Stimulated activated CD4-positive, alpha-beta T cell treated with anti-CD3 and anti-CD28 coated beads, Interleukin-1b, Interleukin-23, amount 100 ng/mL, for 48 hours (primary cell): ENCODE measurements at places on chromosomes 5 and 9.

DNA sequence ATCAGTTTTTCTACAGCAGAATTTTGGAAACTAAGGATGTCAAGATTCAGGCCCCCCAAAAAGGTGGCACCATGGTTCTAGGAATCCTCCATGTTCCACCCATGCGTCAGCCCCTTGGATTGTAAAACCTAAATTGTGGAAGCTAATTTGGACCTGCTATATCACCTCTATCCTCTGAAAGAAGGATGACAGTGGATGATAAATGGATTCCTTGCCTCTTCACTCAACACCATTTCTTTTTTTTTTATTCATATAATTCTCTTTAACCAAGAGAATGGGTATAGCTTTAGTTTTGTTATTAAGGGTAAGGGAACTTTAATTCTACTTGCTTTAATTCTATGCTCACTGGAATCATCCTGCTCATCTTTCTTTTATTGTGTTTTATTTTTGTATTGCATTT, 71.8 kb downstream of the GNAQ start:
- DNase-seq = no peak

DNA sequence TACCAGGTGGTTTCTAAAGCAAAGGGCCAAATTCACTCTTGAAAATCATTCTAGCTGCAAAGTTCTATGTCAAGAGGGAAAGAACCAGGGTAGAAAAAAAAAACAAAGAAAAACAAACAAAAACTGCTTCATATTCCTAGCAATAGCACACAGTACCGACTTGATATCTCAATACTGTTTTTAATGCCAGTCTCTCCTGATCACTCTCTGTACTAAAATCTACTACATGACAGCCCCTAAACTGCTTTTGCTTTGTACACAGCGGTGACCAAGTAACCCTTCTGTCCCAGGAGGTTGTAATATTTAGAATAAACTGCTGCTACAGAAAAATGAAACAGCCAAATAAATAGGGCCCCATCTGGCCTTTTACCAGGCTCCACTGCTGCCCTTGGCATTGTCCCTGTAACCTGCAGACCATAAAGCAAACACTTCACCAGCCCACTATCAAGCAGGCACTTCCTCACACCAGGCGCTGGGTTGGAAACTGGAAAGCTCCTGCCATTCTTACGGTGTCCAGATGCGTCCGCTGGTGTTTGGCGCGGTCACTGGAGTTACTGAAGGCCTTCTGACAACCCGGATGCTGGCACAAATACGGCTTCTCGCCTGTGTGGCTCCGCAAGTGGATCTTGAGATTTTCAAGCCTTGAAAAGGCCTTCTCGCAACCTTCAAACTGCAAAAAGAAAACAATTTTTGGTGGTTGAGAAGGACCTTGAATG, 363.2 kb downstream of the GLIS3 start:
- DNase-seq = no peak

DNA sequence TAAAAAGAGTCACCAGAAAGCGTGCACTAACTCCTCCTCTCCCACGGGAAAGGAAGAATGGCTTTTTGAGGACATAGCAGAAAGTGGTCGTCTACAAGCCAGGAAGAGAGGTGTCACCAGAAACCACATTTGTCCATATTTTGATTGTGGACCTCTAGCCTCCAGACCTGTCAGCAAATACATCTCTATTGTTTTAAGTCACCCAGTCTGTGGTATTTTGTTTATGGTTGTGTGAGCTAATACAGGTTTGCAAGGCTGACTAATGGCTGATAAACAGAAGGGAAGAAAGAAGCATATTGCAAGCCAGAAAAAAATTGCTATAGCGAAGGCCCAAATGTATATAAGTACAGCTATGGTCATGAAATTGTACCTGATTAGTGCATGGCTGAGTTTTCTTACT, 21.4 kb downstream of the WDR70 start:
- no peak for DNase-seq

DNA sequence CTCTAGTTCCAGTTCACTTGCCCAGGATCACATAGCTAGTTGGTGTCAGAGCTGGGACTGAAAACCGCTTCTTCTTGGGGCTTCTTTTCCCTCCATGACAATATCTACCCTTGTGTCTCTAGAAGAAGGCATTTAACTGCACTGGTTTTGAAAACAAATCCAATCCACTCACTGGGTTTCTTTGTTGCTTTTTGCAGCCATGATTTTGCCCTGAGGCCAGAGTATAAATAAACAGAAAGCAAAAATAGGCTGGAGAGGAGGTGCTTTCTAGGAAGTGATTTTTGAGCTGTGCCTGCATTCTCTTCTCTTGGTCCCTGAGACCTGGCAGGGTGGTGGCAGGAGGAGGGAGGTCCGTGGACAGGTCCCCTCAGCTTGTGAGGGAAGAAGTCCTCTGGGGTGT, 6.9 kb upstream of the TRIO start:
- DNase-seq = no peak

GRCh38 chr5:125026867-125027731, 280.7 kb upstream of the ZNF608 start:
- no peak for DNase-seq

GRCh38 chr9:134208981-134209725, 44.8 kb upstream of the RNU6ATAC start:
- DNase-seq = no peak
